ENCODE measurements at places on chromosomes 6 and 20. TPM values are rescaled to one million over a fixed set of nuclear protein-coding genes. Genes with fewer than 3 reads are reported as not detected.

DNA sequence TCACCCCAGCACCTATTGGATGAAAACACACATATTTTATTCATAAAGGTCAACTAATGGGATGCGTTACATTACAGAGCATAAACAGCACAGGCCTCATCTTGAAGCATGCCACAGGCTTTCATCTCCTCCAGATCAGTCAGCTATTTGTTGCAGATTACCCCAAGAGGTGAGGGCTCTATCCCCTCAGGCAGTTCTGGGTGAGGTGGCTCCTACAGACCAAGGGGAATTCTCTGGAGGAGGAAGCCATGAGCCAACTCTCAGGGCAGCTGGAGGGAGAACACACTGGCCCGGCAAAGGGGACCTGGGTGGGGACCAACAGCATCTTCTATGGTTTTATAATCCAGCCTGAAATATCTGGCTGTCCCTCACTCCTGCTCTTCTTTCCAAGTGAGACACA lies 126.4 kb upstream of the BTBD3 start:
- DNase-seq = no peak

- DNase-seq = no peak
These were observed 41.7 kb upstream of the PIM1 start for GRCh38 chr6:37127961-37128862.

DNA sequence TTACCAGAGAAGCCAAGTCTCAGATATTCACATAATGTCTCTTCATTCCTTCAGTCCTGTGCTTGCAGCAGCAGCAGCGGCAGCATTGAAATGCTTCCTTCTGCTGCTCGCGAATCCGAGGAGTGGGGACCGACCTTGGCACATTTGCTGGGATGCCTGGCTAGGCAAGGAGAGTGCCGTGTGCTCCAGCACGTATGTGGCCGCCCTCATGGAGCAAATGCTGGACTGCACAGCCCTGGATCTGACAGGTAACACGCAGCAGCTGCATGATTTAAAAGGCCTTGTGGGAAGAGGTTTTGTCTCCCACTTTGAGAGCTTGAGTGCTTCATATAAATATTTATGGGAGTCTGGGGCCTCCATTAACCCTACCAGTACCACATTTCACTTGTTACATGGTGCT lies 9.9 kb downstream of the MAFB start:
- no peak for DNase-seq

GRCh38 chr6:122322824-122323223 lies 76.6 kb upstream of the HSF2 start:
- DNase-seq = no peak

GRCh38 chr6:8814440-8815000 lies 379.2 kb upstream of the SLC35B3 start:
- DNase-seq = no peak

The FAM209B gene
- total RNA-seq = not detected

The TREML2 gene
- total RNA-seq = not detected
